Endothelial cell of umbilical vein (primary cell): ENCODE measurements at places on chromosomes 6 and 20.

GRCh38 chr20:59411170-59411569, 110.8 kb downstream of the EDN3 start:
- no peak for DNase-seq

GRCh38 chr20:45341939-45342854, 6.0 kb downstream of the SDC4 start:
- peak; percentile 50 for DNase-seq

GRCh38 chr6:166466178-166467122, 83.7 kb upstream of the MPC1 start:
- DNase-seq = peak; percentile 55

GRCh38 chr20:38134427-38135270, 30.4 kb downstream of the TGM2 start:
- peak; percentile 94 for DNase-seq

GRCh38 chr20:12068121-12068520, 150.4 kb downstream of the BTBD3 start:
- DNase-seq = no peak
